ENCODE measurements at places on chromosomes 7 and 10.

DNA sequence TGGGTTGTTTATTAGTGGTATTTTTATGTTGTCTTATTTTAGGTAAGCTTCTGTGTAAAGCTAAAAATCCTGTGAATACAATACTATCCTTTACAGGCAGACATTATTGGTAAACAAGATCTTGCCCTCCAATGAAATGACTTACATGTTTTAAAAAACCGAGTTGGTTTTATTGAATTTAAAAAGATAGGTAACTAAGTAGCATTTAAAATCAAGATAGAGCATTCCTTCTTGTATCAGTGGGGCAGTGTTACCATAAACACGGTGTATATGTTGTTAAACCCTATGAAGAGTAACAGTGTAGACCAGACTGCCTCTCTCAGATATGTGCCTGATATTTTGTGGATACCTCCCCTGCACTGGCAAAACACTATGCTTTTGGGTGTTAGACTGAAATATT lies 81.0 kb downstream of the SNX10 start:
- no peak for DNase-seq

- DNase-seq: peak; percentile 12
Observed at GRCh38 chr10:95906677-95907455, 909 bp upstream of the CC2D2B start.

DNA sequence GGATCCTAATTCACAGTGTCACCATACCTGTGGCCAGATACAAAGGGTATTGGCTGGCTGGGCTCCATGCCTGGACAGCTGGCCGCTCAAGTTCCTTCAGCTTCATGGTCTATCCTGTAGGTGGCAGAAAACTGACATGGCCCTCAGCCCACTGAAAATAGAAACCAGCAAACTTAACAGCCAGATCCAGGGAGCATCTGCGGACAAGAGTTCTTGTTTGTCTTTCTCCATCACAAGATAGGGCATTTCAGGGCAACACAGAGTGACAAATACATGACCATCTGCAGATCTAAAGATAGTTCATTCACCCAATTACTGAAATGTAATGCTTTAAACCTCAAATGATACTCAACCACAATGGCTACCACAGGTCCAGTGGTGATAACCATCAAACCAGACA lies 2.8 kb downstream of the SEC31B start:
- no peak for DNase-seq

DNA sequence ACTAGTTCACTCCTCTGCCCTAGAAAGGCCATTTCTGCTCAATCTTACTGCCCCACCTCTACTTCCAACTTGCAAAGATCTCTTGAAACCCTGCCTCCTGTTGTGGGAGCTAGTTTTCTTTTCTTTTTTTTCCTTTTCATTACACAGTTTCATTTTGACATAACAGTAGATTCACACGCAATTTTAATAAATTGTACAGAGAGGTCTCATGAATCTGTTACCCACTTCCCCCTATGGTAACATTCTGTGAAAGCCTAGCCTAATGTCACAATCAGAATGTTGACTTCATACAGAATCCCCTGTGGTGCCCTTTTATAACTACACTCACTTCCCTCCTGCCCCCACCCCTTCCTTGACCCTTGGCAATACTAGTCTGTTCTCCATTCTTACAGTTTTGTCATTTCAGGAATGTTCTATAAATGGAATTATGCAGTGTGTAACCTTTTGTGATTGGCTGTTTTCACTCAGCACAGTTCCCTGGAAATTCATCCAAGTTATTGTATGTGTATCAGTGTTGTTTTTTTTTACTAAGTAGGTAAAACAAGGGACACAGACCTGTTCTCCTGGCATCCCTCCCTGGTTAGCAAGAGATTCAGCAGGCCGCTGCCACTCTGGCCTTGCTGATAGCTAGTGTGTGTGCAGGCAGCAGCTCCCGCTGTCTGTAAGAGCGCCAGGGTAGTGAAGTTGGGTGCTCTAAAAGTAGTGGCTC lies 21.5 kb downstream of the CHST3 start:
- DNase-seq: no peak

DNA sequence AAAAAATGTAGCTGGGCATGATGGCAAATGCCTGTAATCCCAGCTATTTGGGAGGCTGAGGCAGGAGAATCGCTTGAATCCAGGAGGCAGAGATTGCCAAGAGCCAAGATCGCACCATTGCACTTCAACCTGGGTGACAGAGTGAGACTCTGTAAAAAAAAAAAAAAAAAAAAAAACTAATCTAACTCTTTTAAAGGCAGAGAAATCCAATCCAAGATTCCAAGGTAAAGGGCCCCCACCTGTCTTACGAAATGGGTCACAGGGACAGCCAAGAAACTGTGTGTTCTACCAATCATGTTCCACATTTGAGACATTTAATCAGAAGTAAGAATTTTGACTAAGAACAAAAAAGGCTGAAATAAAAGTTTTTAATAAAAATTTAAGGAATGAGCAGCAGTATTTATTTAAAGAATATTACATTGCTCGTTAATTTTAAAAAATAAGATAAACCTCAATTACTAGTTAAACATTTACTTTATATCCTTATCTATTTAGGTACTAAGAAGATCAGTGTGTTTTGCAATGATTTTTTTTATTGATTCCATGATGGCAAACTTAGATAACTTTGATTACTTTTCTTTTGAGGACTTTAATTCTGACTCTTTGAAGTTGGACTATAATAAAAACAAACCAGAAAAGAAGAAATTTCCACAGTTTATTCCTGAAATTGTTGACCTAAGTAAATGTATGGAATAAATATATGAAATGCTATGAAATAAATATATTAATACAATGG lies 6.7 kb upstream of the OAT start:
- DNase-seq: no peak

- DNase-seq: peak; percentile 78
Observed at GRCh38 chr10:132452651-132453469, 55.9 kb downstream of the PWWP2B start.

- no peak for DNase-seq
Observed at GRCh38 chr7:150997075-150997511, 6.3 kb downstream of the NOS3 start.

- no peak for DNase-seq
Observed at GRCh38 chr7:127530148-127530547, 55.2 kb downstream of the GCC1 start.

GRCh38 chr10:112229096-112229495 lies 45.5 kb upstream of the GPAM start:
- no peak for DNase-seq

DNA sequence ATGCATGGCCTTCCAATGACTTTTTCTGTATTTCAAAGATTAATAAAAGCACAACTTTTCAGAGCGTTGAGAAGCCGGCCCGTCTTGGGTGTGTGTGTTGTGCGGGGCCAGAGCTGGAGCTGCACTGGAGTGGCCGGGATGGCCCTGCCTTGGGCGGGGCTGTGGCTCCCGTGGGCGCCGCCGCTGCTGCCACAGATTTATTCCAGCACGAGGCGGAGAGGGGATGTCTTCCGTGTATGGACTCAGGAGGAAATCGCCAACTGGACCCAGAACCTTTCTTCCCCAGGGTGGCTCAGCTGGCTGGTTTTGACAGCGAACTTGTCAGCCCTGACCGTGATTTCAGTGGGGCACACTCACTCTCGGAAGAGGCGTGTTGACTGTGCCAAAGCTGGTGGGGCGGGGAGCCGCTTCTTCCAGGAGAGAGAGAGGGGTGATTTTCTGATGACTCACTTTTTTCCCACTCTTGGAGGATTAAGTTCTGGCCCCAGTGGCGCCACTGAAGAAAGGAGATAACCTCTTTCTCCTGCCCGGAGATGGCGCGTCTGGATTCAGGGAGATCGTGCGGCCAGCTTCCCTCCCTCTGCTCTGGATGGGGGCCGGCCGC lies 72.4 kb downstream of the DNAJB6 start:
- no peak for DNase-seq

GRCh38 chr10:95814011-95814727 lies 58.2 kb downstream of the ENTPD1 start:
- DNase-seq: no peak

GRCh38 chr7:100974021-100974420 lies 4.7 kb downstream of the MUC12 start:
- DNase-seq: no peak

DNA sequence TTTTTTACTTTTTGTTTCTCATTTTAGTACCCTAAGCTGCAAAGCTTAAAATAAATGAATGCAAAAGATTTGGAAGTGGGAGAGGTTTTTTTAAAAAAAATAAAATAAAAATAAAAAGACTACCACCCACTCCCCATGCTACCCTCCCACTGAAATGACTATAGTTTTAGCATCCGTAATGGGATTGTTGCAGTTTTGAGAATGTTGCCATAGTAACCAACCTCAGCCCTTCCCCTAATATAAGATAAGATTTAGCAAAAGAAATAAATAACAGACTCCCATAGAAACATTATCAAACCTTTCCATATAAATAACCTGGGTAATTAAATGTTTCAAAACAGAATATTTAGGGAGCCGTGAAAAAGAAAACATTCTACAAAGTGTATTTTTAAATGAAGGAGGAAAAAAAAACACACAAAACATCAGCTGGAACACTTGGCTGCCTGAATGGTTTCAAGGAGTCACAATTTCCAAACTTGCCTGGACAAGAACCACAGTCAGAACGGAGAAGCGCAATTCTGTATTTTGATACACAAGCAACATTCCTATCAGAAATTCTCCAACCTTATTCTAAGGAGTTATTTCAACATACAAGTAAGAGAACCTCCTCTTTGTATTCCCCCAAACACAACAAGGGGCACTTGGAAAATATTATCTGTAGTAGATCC lies 57.4 kb downstream of the DGKI start:
- DNase-seq: no peak

GRCh38 chr10:71538608-71539260 lies 142.0 kb downstream of the CDH23 start:
- DNase-seq: no peak

- no peak for DNase-seq
Observed at GRCh38 chr10:119274519-119275045, 67.2 kb downstream of the GRK5 start.

DNA sequence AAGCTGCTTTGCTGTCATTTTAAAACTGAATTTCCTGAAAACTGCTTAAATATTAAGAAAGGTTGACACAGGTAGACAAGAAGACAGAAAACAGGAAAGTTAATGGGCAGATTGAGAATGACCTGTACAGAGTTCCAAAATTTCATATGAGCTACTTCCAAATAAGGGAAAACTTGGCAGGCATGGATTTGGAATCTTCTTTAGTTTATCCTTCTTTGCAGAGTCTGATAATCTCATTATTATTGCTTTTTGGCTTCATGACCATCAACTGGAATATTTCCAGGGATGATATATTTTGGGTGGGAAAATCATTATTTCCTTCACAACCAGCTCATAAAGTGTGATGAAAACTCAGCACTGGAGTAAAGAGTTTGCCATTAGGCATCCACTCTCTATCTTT lies 346.5 kb upstream of the NPVF start:
- DNase-seq: no peak

- DNase-seq: no peak
Observed at GRCh38 chr7:48525736-48526732, 354.8 kb downstream of the ABCA13 start.

DNA sequence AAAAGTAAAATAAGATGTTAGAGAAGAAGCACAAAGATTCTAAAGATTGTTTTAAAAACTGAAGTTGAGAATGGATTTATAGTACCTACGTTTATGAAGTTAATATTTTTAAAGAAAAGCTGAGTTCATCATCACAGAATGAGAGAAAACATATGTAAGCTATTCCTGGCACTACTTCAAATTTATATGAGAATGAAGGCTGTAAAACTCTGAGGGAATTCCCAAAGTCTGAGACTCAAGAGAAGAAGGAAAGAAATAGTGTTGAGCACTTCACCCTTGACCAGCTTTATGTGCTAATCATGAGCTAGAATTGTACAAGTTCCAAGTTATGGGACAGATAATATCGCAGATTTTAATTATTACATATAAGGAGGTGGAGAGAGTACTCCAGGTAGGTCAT lies 323.7 kb upstream of the GNAI1 start:
- no peak for DNase-seq

DNA sequence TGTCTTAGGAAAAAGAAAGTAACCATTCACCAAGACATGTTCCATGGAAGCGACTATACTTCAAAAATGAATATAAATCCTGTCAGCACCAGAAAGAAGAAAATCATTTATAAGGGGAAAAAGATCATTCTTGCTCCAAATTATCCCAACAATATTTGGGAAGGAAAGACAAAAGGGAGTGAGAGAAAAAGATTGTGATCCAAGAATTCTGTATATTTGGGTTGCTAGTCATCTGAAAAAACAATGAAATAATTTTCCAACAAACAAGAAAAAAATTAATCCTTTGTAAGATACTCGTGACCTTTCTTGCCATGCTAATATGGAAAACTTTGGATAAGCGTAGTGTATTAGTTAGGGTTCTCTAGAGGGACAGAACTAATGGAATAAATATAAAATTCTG lies 163.2 kb upstream of the ZNF32 start:
- no peak for DNase-seq

DNA sequence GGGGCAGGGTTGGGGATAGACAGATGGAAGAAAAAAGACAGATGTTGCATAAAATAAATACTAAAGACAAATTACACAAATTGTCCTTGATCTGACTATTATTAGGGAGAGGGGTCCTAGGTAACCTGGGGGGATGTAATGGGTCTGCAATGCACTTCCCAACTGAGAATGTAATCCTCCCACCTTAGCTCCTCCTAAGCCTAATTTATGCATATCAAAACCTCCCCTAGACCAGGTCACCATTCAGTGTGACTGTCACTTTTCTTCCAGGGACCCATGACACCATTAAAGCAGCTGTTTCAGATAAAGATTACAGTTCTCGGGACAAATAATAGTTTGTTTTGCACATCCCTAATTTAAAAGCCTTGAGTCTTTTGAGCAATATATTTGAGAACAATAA lies 133.9 kb upstream of the FEZF1 start:
- DNase-seq: no peak

DNA sequence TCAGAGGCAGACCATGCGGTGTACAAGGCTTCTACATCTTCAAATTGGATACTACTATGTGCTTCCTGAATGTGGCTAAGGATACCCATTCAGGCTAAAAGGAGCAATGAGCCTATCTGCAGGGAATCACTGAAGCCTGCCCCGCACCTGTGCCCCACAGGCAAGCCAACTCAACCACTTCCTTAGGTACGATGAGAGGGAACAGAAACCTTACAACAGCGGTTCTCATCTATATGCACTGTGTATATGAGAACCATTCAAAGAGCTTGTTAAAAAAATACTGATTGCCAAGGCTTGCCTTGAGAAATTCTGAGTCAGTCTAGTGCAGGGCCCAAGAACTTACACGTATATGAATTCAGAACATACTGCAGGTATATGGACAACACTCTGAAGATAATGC lies 679.6 kb downstream of the PARD3 start:
- DNase-seq: no peak

All from stimulated activated CD8-positive, alpha-beta memory T cell treated with anti-CD3 and anti-CD28 coated beads, Interleukin-7, amount 100 ng/mL, for 24 hours (primary cell).